ENCODE measurements at places on chromosomes 4 and X. TPM values are rescaled to one million over a fixed set of nuclear protein-coding genes. Genes with fewer than 3 reads are reported as not detected.
A peak's percentile ranks its signal among the peaks of the same experiment; 100 is the strongest.

DNA sequence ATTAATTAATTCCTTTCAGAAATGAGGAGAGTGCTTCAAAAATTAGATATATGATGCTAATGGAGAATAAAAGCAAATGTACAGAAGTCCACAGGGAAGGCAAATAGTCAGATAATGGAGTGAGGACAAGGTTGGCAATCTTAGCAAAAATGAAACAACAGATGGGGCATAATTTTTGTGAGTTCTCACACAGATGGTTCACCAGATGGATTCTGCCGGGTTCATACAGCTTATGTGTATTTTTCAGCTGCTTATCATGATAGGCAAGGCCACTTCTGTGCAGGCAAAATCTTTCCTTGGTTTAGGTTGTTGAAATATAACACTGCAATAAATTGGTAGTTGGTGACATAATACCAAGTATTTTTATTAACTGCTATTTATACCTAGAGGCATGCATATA lies 1539.0 kb upstream of the IGFBP7 start:
- no peak for ATAC-seq

CCSER1 gene
- 1.2 TPM for total RNA-seq

GRCh38 chr4:86960557-86960961 lies 25.7 kb downstream of the AFF1 start:
- ATAC-seq, result no peak

MED14 gene
- total RNA-seq, result 39.6 TPM

GRCh38 chr4:190017357-190018200 lies 9.5 kb downstream of the FRG2 start:
- no peak for ATAC-seq

DNA sequence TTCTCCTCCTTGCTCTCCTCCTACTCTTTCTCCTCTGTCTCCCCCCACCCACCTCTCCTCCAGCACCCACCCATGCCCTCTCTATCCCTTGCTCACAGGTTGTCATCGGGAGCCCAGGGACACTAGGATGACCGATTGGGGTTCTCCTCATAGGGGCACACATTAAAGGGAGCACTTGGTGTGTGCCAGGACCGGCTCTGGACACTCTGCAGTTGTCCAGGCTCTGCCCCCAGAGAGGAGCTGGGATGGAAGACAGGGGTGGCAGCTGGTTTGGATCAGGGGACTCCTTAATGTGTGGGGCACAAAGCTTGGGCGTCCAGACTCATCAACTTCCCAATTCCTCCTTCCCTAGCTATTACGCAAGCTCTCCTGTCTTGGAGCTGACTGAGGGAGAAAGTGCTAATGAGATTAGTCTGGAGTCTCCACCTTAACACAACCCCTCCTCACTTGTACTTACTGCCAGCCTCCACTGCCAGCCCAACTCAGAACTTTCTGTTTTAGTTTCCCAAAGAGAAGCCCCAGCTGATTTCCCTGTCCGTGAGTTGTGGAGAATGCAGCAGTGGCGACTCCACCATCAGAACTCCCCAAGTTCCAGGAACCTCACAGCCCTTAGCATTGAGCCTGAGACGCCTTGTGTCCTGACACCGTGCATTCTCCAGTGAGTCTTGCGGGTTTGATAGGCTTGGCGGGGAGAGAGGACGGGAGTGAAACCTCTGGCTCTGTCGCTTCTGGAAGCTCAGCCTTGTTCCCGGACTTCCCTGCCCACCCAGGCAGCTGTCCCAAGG lies 52.2 kb downstream of the CXorf49B start:
- ATAC-seq, result no peak

CFI gene
- total RNA-seq, result 31.5 TPM

DNA sequence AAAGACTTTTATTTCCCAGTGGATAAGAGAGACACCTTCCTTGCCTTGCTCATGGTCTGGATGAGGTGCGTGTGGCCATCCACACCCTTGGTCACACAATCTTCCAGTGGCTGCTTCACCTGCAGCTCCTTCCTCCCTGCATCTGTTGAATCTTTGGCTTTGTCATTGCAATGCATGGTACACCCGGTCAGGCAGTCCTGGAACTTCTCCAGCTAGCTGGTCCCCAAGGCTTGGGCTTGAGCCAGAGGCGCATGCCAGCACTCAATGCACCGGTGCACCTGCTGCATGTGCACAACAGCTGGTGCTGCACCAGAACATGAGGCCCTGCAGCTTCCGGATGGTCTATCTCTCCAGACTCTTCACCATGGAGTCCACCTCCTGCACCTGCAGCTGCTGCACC lies 31.7 kb downstream of the SCML1 start:
- no peak for ATAC-seq

HOPX gene
- 249 TPM for total RNA-seq

- no peak for ATAC-seq
Observed at GRCh38 chr4:132240081-132240480, 909.0 kb upstream of the PCDH10 start.

- ATAC-seq, result no peak
Observed at GRCh38 chrX:121102101-121102500, 54.7 kb downstream of the GLUD2 start.

GRCh38 chrX:129798888-129799287 lies 19.1 kb downstream of the SASH3 start:
- no peak for ATAC-seq

RGS12 gene
- 50.7 TPM for total RNA-seq

AMOT gene
- total RNA-seq, result 3.3 TPM

CCKAR gene
- total RNA-seq, result not detected

EVC gene
- total RNA-seq, result 5.8 TPM

DNA sequence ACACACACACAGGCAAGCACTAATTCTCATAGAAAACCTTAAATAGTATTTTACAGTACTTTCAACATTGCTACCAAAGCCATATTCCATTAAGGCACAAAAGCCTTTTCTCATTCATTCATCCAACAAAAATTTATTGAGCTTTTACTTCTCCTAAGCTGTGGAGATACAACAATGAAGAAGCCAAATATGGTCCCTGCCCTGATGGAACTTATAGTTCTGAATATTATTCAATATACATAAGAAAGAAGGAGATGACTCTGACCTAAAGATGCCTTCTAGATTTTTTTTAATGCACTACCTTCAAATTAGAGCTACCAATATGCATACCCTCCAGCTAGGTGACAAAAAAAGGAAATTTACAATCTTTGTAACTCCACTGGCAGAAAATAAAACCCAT lies 90.0 kb upstream of the WDR44 start:
- ATAC-seq, result no peak

DNA sequence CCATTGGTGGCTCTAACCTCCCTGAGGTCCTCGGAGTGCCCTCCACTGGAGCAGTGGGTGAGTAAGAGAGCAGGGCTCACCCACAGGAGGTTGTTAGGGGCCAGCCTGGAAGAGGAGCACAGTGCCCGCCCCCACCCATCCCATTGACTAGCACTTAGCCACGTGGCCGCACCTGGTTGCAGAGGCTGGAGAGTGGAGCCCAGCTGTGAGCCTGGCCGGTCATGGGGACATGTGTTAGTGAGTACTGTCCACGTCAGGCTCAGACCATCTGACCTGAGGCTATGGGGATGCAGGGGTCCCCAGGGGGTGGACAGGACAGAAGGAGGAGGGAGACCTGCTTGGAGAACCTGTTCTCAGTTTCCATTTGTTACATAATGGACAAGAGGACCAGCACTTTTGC lies 1.4 kb upstream of the MAN2B2 start:
- no peak for ATAC-seq

DNA sequence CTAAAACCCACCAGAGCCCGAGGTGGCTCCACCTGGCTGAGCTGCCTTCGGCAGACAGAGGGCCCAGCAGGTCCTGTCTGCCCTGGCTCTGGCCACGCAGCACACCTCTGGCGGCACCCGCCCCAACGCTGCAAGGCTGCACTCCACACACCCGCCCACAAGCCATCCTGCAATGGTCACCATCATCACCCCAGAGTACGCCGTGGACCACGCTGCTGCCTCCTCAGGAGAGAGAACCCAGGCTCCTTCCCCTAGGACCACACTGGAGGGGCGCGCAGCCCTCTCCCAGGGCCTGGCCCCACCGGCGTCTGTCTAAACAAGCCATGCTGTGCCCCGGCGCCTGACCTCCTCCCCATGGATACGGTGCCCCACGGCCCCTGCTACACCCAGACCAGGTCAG lies 39.6 kb upstream of the CPLX1 start:
- no peak for ATAC-seq

GRCh38 chr4:95758001-95758400 lies 81.9 kb upstream of the PDHA2 start:
- no peak for ATAC-seq

- no peak for ATAC-seq
Observed at GRCh38 chr4:159910721-159911120, 807.8 kb downstream of the RAPGEF2 start.

HSFX2 gene
- total RNA-seq, result not detected

MORC4 gene
- total RNA-seq, result 13.9 TPM

SRPX gene
- total RNA-seq, result 6.8 TPM

COL4A5 gene
- total RNA-seq, result 18.9 TPM

- no peak for ATAC-seq
Observed at GRCh38 chrX:155009994-155010472, 12.5 kb downstream of the F8 start.

- no peak for ATAC-seq
Observed at GRCh38 chrX:73412930-73413329, 33.9 kb upstream of the CDX4 start.

SHISA3 gene
- total RNA-seq, result not detected

- ATAC-seq, result no peak
Observed at GRCh38 chr4:179095585-179096221, 1653.5 kb upstream of the AGA start.

LRCH2 gene
- 0.12 TPM for total RNA-seq

- ATAC-seq, result peak; percentile 65
Observed at GRCh38 chr4:86965019-86965976, 30.5 kb downstream of the AFF1 start.

GRCh38 chr4:101050837-101051205 lies 296.5 kb downstream of the PPP3CA start:
- no peak for ATAC-seq

INTU gene
- 7.9 TPM for total RNA-seq

PDGFRA gene
- 11.6 TPM for total RNA-seq

DNA sequence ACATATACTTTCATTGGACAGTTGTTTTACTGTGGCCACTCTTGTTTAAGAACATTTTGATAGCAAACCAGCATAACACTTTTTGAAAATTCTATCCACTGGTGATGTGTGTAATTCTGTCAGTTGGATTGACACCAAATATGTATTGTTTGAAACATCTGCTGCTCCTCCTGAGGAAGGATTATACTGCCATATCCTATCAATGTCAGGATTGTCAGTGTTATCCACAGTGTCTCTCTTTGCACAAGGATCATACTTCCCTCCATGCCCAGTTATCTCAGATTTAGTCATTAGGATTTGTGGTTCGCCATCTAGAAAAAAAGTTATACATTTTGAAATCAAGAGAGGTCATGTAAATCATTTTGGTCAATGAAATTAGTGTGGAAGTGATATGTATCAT lies 1859.6 kb downstream of the C4orf33 start:
- no peak for ATAC-seq

- peak; percentile 72 for ATAC-seq
Observed at GRCh38 chr4:8255698-8256441, 13.7 kb upstream of the HTRA3 start.

GRCh38 chr4:111519683-111520082 lies 625.6 kb upstream of the FAM241A start:
- ATAC-seq, result no peak

- ATAC-seq, result no peak
Observed at GRCh38 chr4:80333121-80333520, 2.4 kb upstream of the CFAP299 start.

GRCh38 chr4:139876337-139876941 lies 210.8 kb downstream of the MGST2 start:
- peak; percentile 61 for ATAC-seq

DNA sequence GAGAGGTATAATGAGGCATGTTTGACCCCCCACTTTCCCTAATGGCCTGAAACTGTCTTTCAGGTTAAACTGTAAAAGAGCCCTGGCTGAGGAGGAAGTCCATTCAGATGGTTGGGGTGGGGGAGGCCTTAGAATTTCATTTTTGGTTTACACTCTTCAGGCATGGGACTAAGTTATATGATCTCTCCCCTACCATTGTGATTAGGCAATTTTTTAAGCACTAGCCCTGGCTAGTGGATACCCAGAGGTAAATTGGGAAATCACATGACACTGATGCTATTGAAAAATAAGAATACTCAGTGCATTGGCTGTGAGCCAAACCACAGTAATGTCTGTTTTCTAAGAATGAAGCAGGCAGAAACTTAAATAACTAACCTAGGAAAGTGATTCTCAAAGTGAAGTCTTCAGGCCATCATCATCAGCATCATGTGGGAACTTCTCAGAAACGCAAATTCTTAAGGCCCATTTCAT lies 149.7 kb downstream of the RRAGB start:
- no peak for ATAC-seq

MUC7 gene
- total RNA-seq, result not detected

HERC5 gene
- 0.80 TPM for total RNA-seq

DNA sequence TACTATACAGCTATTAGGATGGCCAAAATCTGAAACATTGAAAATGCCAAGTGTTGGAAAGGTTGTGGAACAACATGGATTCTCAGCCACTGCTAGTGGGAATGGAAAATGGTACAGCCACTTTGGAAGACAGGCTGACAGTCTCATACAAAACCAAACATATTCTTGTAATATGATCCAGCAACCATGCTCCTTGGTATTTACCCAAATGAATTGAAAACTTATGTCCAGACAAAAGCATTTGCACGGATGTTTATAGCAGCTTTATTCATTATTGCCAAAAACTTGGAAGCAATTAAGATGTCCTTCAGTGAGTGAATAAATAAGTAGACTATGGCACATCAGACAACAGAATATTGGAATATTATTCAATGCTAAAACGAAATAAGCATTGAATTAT lies 105.8 kb upstream of the DCLK2 start:
- no peak for ATAC-seq

DNA sequence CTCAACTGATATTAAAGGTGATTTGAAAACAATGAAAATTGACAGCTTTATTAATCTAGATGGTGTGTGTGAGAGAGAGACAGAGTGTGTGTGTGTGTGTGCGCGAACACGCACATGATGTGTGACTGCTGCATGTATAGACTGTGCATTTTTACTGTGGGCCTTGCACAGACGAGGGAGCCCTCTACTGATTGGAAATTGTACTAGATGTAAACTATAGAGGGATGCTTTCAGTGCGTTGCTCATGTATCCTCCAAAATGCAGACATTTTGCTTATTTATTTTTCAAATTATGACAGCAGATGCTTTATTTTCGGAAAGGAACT lies 168.4 kb upstream of the GK2 start:
- peak; percentile 87 for ATAC-seq

- no peak for ATAC-seq
Observed at GRCh38 chr4:163553146-163553545, 58.7 kb downstream of the TMA16 start.

STK32B gene
- 0.28 TPM for total RNA-seq

PRR32 gene
- not detected for total RNA-seq

WWC2 gene
- total RNA-seq, result 11.1 TPM

SMR3B gene
- not detected for total RNA-seq

GRCh38 chr4:177937041-177937440 lies 494.8 kb upstream of the AGA start:
- ATAC-seq, result no peak
